K562 (cell line): ENCODE measurements at places on chromosomes 12 and 14. TPM values are rescaled to one million over a fixed set of nuclear protein-coding genes. Genes with fewer than 3 reads are reported as not detected.

OR10G2 gene
- not detected in 2 replicates for polyA plus RNA-seq

TAS2R13 gene
- not detected in 2 replicates for polyA plus RNA-seq

YAF2 gene
- 18.1 and 21.3 TPM in 2 replicates for polyA plus RNA-seq

POTEG gene
- polyA plus RNA-seq, result not detected in 2 replicates

MEG3 gene
- polyA plus RNA-seq, result 3.9 and 5.3 TPM in 2 replicates

VRTN gene
- polyA plus RNA-seq, result not detected in 2 replicates

CCDC196 gene
- polyA plus RNA-seq, result not detected in 2 replicates

DLGAP5 gene
- 38.3 and 42.1 TPM in 2 replicates for polyA plus RNA-seq

FAM186B gene
- polyA plus RNA-seq, result 0.08 and 0.20 TPM in 2 replicates

EIF2S3B gene
- polyA plus RNA-seq, result 1.5 TPM in 2 replicates

LMO3 gene
- polyA plus RNA-seq, result not detected in 2 replicates

EFS gene
- 0.01 TPM in 1 of 2 replicates, not detected in the other for polyA plus RNA-seq

ESRRB gene
- 21.4 and 22.9 TPM in 2 replicates for polyA plus RNA-seq

RNASE7 gene
- not detected in 2 replicates for polyA plus RNA-seq

MPHOSPH9 gene
- 50.1 and 53.3 TPM in 2 replicates for polyA plus RNA-seq

KRT71 gene
- not detected in 2 replicates for polyA plus RNA-seq
